H54 (cell line): ENCODE measurements at places on chromosomes 3 and 15.

- DNase-seq = no peak
Measured at GRCh38 chr3:195761567-195762248, 40.9 kb downstream of the MUC20 start.

GRCh38 chr3:151226088-151226563 is 23.1 kb upstream of the GPR171 start:
- DNase-seq = no peak

- no peak for DNase-seq
Measured at GRCh38 chr15:96774216-96774615, 443.7 kb downstream of the NR2F2 start.

- DNase-seq = no peak
Measured at GRCh38 chr3:65619451-65619881, 419.3 kb downstream of the MAGI1 start.

- DNase-seq = no peak
Measured at GRCh38 chr3:15861163-15861562, 63.4 kb upstream of the ANKRD28 start.

DNA sequence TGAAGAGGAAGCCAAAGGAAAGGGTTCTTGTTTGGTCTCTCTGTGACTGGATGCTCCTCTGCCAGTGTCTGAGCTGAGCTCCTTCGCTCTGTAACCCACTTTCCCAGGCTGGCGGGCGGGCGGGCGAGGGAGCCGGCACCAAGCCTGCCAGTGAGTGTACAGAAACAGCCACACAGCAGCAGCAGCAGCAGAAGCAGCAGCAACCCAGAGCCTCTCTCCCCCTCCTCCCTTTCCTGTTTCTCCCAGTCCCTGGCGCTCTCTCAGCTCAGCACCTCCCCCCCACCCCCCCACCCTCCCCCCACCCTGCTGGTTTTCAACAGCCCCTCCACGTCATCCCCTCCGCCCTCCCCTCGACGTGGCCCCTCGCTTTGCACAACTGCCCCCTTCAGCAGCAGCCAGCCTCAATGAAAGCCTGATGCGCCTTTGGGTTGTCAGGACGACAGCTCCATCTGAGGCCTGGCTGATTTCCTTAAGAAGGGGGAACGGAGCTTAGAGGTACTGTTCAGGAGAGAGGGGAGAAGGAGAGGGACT is at the start of gene LSAMP:
Gene LSAMP (minus strand): TSS at position 177 of the 531 bp plus-strand sequence.
- no peak for DNase-seq

- DNase-seq = no peak
Measured at GRCh38 chr15:96182736-96183513, 147.6 kb upstream of the NR2F2 start.

DNA sequence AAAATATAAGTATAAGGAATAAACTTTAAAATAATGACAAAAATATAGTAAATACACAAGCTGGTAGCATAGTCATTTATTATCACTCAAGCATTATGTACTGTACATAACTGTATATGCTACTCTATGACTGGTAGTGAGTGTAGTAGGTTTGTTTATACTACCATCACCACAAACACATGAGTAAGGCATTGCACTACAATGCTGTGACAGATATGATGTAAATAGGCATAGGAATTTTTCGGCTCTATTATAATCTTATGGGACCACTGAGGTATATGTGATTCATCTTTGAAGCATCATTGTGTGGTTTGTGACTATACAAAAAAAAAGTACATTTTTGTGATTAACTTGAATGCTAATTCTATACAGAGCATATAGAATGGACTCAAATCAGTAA is 35.3 kb upstream of the FBN1 start:
- no peak for DNase-seq

DNA sequence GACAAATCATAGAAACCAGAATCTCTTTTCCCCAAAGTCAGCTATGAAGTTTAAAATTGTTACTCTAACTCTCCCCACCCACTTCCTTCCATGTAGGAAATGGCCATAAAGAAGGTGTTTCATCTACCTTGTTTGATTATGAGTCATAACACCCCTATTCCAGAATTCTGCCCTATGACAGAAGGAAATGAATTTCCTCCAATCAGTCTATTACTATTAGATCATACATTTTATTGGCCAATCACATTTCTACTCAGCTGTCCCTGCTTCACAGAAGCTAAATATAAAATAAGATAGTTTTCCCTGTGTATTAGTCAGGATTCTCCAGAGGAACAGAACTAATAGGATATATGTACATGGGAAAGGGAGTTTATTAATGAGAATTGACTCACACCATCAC is 102.1 kb downstream of the TGFBR2 start:
- no peak for DNase-seq

DNA sequence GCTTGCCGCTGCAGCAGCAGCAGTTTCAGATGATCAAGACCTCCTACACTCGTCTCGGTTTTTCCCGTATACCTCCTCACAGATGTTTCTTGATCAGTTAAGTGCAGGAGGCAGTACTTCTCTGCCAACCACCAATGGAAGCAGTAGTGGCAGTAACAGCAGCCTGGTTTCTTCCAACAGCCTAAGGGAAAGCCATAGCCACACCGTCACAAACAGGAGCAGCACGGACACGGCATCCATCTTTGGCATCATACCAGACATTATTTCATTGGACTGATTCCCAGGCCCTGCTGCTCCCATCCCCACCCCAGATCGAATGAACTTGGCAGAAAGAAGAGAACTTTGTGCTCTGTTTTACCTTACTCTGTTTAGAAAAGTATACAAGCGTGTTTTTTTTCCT is 17.6 kb downstream of the CALML4 start:
- no peak for DNase-seq

DNA sequence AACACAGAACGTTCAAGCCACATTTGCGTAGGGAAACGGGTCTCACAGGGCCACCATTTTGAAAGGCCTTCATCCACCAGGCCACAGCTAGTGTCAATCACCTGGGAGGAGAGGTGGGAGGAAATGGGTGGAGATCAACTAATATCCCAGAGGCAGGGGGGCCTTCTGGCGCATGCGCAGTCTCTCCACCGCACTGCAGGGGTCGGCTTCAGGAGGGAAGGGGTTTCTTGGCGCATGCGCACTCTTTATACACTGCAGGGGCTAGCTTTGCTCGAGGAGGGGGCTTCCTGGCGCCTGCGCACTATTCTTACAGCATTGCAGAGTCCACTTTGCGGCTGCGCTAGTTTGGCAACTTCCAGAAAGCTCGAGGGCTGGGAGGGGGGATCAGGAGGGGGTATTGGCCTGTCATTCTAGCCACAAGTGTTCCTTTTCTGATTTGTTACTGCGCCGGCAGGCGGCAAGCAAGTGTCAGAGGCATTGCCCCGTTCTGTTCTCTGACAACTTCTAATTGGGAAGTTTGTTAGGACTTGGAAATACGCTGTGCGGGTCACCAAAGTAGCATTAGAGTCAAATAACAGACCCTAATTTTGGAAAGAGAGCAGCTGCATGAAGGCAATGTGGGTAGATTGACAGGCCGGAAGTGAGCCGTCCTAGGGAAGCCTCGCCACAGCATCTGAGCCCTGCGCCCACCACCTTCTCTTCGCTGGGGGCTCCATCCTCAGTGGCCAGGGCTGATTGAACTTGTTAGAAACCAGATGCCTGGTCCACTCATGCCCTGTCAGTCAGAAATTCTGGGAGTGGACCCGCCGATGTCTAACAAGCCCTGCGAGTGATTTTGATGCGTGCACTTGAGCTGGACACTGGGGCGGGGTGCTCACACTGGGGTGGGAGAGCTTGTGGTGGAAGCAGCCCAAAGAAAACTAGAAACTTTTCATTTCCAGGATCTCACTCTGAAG is 173.5 kb upstream of the NDN start:
- no peak for DNase-seq

- DNase-seq = no peak
Measured at GRCh38 chr15:98178861-98179260, 218.4 kb downstream of the ARRDC4 start.

DNA sequence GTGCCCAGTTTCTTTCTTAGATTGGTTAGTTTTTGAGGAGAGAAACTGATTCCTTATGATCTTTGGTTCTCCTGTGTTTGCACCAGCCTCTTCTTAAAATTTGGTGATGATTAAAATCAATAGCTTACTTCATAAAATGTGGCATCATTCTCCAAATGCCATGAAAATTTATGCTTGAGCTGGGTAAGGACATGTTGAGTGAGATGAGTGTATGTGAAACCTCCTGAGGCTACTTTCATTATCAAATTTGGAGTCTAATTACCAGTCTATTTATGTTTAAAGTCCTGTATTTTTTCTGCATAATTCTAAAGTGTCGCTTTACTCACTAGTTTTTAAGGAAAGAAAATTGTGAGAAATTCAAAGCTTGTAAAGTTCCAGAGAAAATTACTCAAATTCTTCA is 102.1 kb downstream of the DIPK2A start:
- DNase-seq = no peak

- DNase-seq = no peak
Measured at GRCh38 chr15:89799918-89800498, 14.6 kb downstream of the ANPEP start.

DNA sequence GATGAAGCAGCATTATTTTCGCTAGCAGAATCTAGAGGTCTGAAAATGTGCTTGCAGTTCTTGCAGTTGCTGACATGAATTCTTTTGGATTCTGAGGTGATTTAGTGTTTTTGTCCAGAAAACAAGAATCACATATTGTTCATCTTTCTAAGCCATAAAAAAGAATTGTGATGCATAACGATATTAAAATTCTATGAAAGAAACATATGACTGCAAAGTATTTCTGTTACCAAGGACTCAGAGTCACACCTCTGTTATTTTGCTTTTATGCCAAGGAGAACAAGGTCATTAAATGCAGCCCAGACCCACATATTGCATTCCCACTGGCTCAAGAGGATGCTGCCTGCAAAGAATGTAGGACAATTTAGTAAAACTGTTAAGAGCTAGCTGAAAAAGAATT is 299.8 kb upstream of the GPR149 start:
- DNase-seq = no peak

GRCh38 chr3:33798113-33798417 is 365 bp upstream of the PDCD6IP start:
- DNase-seq = no peak

DNA sequence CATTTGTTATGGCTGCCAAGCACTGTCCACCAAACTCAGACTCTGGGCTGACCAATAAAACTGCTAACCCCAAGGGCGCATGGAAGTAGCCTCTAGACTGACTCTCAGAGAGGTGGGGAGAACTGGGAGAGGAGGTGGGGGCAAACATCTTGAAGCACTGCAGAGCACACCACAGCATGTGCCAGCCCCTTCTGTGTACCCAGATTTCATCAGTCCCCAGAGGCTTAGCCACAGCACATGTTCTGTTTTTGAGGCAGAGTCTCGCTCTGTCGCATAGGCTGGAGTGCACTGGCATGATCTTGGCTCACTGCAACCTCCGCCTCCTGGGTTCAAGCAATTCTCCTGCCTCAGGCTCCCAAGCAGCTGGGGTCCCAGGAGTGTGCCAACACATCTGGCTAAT is 119.5 kb upstream of the SPATA12 start:
- no peak for DNase-seq

DNA sequence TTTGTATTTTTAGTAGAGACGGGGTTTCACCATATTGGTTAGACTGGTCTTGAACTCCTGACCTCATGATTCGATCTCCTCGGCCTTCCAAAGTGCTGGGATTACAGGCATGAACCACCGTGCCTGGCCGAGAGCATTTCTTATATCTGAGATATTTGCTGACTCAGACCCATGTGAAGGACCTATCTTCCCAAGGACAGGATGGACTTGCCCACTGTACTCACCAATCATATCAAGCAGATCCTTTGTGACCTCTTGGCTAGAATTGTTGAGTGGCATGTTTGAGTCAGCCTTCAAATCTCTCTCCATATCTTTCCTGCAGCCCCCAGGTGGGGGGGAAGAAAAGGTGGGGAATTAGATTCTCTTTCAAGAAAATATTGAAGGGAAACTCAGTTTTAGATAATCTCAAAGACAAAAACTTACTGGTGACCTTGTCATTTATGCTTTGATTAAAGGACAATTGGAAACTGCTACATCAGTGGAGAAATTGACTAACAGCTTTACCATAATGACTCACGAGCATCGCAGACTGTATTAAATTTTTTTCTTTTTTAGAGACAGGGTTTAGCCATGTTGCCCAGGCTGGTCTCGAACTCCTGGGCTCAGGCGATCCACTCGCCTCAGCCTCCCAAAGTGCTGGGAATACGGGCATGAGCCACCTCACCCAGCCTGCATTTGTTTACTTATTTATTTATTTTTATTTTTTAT is 3.1 kb downstream of the C3orf62 start:
- DNase-seq = no peak

- DNase-seq = no peak
Measured at GRCh38 chr3:120730576-120731542, 11.5 kb downstream of the RABL3 start.

GRCh38 chr3:98829246-98829832 is 66.2 kb downstream of the ST3GAL6 start:
- DNase-seq = no peak

DNA sequence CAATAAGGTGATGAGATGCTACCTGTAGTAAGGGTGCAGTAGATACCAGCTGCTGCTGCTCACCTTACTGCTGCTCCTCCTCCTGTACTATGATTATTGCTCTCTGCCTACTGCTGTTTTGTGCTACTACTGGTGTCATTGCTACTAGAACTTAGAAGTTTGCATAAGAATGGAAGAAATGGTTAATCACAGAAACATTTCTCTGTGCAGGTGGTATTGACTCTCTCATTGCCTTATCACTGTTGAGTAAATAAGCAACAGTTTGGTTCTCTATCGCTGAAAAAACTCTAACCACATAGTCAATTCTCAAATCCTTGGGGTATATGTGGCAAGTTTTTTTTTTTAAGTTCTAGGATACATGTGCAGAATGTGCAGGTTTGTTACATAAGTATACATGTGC is 16.5 kb downstream of the MITF start:
- DNase-seq = no peak

- DNase-seq = no peak
Measured at GRCh38 chr3:171399842-171400241, 60.4 kb downstream of the TNIK start.

- no peak for DNase-seq
Measured at GRCh38 chr15:92226020-92226612, 167.6 kb upstream of the ST8SIA2 start.

DNA sequence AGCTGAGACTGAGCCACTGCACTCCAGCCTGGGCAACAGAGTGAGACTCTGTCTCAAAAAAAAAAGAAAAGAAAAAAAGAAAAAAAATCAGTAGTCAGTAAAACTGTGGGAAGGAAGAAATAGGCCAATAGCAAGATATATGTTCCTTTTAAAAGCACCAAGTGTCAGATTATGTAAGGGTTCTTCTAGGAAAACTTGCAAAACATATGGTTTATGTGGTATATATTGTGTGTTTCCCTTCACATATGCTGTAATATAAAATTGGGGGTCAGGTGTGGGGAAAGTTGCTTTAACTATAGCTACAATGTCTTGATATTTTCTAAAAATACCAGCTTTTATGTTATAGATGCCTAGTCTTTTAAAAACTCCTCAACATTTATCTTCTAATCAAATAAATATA is 64.6 kb downstream of the ESYT3 start:
- no peak for DNase-seq

DNA sequence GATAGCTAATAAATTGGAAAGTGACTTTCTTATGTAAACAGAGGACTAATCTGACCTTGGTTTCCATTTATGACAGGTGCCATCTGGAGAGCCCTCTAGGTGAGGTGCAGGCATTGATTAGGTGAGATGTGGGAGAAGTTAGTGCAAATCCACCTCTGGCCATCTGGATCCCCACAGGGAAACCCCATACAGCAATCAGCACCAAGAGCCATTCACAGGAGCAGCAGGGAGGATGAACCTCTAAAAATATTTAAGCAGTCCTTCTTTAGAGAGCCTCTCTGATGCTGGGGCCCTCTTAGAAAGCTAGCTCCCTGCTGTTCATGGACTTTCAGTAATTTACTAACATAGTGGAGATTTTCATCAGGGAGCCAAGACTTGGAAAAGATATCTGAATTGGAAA is 69.3 kb downstream of the CLSTN2 start:
- DNase-seq = no peak
